GM04503 (cell line): ENCODE measurements at places on chromosomes 7 and 10.

- DNase-seq: no peak
Measured at GRCh38 chr7:12210179-12211053, 678 bp upstream of the TMEM106B start.

- DNase-seq: no peak
Measured at GRCh38 chr7:89760690-89761089, 393.6 kb upstream of the STEAP1 start.

DNA sequence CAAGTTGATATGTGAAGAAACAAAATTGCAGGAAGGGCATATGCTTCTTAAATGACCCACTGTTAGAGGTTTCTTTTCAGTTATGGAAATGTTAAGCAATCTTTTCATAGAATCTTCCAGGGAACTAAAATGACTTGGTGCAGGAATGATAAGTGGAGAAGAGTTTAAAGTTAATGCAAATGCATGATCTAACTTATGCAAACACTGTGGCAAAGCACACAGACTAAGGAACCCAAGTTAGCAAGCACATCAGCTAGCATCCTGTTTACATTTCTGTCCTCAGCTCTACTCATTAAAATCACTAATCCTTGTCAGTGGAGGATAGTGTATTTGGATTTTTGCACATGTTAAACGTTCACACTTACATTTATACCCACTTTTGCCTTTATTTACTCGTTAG is 9.3 kb downstream of the CLCN1 start:
- DNase-seq: no peak

DNA sequence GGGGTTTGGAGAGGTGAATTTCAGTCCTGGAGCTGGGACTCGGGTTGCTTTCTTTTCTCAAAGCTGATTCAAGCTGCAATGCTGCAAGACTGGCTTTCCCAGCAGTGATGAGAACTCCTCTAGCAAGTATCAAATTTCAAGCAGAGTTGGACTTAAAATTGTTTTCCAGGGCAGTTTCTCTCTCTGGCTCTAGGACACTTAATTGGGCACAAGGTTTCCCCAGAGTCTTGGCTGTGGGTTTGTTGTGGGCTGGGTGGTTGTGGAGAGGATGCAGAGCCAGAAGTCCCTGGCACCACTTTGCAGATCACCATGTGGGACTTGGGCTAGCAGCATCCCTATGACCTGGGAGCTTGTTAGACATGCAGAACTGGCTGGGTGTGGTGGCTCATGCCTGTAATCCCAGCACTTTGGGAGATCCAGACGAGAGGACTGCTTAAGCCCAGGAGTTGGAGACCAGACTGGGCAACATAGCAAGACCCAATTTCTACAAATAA is 16.8 kb downstream of the AKR1B15 start:
- no peak for DNase-seq

- no peak for DNase-seq
Measured at GRCh38 chr7:98286701-98287485, 5.4 kb downstream of the BRI3 start.

DNA sequence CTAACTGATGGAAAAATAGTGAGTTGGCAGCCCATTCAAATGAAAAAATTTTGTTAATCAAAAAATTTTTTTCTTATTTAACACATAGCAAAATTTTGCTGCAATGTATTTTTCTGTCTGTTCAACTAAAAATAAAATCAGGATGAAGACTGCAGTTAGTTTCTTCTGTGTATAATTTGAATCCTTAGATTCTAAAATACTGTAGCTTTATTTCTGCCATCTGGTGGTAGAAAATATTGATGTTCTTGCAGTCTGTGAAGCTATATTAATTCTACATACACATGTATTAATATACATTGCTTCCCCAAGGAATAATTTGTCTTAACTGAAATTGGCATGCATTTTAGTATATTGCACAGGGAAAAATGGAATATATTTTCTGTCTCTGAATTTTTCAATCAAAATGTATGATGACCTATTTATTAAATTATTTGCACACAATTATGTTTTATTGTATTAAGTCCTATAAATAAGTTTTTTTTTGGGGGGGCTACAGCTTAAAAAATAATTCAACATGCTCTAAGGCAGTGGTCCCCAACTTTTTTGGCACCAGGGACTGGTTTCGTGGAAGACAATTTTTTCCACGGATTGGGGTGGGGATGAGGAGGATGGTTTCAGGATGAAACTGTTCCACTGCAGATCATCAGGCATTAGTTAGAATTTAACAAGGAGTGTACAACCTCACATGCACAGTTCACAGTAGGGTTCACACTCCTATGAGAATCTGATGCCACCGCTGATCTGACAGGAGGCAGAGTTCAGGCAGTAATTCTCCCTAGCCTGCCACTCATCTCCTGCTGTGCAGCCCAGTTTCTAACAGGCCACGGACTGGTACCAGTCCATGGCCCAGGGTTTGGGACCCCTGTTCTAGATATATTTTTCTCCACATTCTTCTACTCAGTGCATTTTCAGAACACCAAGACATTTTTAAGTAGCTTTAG is 119.4 kb downstream of the GNAT3 start:
- DNase-seq: no peak

GRCh38 chr7:114567416-114567815 is 152.8 kb downstream of the FOXP2 start:
- DNase-seq: peak; percentile 3

DNA sequence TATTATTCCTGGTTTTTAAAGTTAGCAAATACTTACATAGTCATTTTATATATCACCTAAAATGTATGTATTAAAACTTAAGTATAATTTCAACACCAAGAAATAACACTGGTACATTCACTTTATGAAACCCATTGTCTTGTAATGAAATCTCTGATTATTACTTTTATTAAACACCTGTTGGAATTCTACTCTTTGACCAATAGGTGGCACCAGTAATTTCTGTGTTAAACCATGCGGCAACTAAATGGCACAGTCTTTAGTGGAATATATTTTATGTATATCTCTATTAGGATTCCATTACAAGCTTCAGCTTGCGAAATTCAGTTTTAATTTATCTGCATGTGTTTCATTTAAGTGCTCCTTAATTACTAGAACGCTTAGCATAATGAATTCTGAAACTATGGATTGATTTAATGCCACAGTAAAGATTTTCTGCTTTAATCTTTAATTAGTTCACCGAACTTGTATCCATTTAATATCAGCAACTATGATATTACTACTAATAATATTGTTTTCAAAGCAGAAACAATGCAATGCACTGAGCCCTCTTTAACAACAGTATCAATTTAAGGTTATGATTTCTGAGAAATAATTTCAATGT is 181.3 kb downstream of the MAGI2 start:
- DNase-seq: no peak

GRCh38 chr10:35415505-35415904 is 79.2 kb downstream of the CCNY start:
- no peak for DNase-seq

- no peak for DNase-seq
Measured at GRCh38 chr10:109588259-109588658, 335.1 kb downstream of the XPNPEP1 start.
